ENCODE measurements at places on chromosomes 5 and 9.

DNA sequence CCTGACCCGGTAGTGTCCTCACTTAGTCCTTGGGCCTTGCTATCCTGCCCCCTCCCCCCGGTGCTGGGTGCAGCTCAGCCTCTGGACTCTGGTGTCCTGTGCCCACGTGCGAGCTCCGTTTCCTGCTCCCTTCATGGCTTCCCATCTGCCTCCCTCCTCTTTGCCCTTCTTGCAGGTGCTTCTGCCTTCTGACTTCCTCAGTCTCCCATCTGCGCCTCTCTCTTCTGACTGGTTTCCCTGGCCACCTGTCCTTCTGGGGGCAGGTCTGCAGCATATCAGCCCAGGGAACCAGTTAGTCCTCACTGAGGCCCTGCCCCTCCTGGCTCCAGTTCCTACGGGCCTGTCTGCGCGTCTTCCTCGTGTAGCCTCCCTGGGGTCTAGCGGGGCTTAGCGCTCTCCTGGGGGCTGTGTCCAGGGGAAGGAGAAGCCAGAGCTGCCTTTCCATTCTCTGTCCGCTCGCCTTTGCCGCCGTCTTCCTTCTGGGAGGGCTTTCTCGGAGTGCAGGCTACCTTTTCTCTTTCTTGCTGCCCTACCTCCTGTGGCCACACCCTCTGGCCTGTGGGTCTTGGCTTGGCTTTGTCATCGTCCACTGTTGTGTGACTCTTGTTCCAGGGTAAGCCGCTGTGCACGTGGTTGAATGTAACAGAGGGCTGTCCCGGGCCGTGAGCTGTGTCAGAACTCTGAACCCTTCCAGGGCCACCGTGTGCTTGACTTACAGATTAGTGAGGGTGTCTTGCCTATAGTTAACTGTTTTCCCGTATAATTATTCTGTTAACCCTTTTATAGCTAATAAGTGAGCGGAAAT is 51.8 kb downstream of the EHMT1 start:
- DNase-seq: no peak

- DNase-seq: no peak
Observed at GRCh38 chr5:122924203-122924602, 78.8 kb downstream of the SNX24 start.

GRCh38 chr5:37808945-37809344 is 30.9 kb downstream of the GDNF start:
- DNase-seq: no peak

- no peak for DNase-seq
Observed at GRCh38 chr9:135241381-135242048, 154.0 kb downstream of the OLFM1 start.

DNA sequence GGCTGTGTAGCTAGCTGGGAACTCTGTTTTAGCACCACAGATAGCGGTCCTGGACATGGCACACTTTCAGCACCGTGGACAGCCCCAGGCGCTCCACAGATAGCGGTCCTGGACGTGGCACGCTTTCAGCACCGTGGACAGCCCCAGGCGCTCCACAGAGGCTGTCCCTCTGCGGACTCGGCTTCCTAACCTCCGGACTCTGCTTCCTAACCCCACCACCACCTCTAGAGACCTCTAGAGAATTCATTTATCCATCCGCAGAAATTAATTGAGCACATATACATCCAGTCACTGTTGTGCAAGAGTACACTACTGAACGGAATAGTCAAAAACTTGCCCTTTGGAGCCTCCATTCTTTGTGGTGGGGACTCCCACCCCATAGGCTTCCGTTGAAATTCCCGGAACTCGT is 27.4 kb downstream of the UNC5A start:
- DNase-seq: peak; percentile 55

DNA sequence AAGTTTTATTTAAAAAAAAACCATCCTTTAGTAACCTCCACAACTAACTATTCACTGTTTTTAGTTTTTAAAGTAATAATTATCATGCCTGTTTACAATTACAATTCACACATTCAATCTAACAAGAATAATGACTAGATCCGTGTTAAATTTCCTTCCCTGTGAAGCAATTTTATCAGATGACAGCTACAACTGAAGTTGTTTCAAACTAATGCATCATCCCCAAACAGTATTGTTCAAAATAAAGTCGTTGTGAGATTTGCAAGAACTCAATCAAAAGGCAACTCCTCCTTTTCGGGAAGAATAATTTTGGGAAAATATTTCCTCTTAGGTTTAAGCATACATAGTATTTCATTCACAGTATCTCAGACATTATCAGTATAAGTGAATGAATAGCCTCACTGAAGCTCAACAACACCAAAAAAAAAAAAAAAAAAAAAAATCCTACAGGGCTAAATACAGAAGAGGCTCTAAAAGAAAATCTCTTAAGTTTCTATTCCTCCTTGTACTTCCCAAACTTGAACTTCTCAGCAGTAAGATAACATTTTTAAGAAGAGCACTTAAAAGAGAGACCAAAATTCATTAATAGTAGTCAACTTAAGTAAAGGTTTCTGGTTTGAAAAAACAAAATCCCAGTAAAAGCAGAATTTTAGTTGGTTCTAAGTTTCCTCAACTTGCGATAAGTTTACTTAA is 9.4 kb downstream of the C9orf72 start:
- DNase-seq: no peak

DNA sequence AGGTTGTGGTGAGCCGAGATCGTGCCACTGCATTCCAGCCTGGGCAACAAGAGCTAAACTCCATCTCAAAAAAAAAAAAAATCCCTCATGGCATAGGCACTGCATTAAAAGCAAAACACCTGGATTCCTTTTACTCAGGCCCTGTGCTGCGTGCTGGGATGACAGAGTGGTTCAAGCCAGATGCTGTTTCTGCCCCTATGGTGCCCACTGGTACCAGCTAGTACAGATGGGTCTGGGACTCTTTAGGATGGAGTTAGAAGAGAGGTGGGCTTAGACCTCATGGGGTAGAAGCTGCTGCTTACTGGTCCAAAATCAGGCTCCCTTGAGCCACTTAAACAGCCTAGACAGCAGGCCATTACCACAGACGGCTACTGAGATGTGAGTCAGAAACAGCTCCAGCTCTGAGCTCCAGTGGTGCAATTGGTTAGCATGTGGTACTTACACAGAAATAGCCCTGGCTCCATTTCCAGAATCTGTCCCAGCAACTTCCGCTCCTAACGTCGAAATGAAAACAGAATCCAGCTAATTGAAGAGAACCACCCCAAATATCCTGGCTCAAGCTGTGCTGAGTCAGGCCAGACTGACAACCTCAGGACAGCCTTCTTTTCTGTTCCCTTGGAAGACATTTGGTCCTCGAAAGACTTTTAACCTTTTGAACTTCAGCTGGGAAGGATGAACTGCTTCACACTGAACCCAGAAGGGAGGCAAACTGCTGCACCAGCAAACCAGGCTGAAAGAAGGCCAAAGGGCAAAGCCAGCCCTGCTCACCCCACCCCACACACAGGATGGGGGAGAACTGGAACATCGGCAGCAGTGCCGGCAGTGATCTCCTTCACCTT is 15.5 kb downstream of the C5orf15 start:
- no peak for DNase-seq

DNA sequence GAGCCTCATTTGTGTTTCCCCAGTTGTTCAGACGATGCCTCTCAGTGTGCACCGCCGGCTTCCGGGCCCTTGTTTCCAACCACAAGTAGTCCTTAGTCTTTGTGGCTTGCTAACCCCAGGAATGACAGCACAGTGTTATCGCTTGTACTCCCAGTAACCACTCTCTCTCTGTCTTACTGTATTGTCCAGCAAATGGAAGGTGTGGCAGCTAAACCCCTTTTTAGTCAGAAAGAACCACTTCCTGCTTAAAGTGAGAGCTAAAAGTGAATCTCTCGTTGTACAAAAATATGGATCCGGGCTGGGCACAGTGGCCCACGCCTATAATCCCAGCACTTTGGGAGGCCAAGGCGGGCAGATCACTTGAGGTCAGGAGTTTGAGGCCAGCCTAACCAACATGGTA is 61.3 kb downstream of the ENC1 start:
- DNase-seq: peak; percentile 66

- DNase-seq: no peak
Observed at GRCh38 chr5:73994963-73995362, 369.0 kb downstream of the ARHGEF28 start.

- DNase-seq: peak; percentile 7
Observed at GRCh38 chr9:95434116-95435073, 82.4 kb downstream of the PTCH1 start.

GRCh38 chr5:99586878-99587277 is 658.1 kb upstream of the CHD1 start:
- DNase-seq: no peak

DNA sequence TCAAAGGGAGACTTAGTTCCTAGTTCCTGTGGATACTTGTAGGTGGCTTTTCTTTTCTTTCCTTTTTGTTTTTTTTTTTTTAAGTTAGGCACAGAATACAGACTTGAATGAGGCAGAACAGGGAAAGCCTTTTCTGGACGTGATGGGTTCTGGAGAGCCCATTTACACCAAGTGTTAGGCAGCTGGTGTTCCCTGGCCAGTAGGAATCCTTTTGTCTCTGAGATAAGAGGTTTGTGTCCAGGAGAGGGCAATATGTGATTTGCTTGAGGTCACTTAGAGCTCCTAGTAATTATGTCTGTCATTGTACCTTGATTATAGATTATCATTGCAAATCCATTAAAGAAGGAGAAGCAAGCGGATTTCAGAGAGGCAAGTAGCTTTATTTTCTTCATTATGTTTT is 9.1 kb downstream of the MEGF10 start:
- no peak for DNase-seq

DNA sequence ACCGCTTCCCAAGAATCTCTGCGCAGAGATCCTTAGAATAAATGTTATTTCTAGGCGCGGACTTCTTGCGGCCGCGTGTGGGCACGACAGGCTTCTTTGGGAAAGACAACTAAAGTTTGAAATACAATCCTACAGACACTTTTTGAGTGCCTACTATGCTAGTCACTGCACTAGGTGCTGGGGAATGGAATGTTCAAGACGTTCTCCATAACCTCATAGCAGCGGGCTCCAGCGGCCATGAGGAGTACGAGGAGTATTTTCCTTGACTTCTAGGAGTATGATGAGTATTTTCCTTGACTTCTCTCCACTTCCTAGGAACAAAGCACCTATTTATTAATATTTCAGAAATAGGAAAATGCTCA is 636 bp upstream of the PWWP2A start:
- no peak for DNase-seq

DNA sequence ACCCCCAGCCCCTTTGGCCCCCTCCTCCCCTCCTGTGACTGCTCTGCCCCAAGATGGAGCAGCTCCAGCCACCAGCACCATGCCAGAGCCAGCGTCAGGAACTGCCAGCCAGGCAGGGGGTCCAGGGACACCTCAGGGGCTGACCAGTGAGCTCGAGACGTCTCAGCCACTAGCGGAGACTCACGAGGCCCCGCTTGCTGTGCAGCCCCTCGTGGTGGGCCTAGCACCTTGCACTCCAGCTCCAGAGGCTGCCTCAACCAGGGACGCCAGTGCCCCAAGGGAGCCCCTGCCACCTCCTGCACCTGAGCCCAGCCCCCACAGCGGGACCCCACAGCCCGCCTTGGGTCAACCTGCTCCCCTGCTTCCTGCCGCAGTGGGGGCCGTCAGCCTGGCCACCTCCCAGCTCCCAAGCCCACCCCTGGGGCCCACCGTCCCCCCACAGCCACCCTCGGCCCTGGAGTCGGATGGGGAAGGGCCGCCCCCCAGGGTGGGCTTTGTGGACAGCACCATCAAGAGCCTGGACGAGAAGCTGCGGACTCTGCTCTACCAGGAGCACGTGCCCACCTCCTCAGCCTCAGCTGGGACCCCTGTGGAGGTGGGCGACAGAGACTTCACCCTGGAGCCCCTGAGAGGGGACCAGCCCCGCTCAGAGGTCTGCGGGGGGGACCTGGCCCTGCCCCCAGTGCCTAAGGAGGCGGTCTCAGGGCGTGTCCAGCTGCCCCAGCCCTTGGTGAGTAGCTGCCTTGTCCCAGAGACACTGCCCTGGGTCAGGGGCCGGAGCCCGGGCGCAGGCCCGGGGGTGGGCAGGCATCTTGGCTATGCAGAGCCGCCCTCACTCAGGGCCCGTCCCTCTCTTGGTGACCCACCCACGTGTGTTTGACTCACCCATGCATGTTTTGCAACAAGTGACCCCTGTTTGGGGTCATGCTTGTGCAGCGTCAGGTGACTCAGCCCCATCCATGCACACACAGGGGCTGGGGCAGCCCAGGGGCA is 105.2 kb downstream of the WNK2 start:
- no peak for DNase-seq

GRCh38 chr9:91117959-91118703 is 243.6 kb downstream of the AUH start:
- no peak for DNase-seq

GRCh38 chr5:132981288-132981687 is 17.9 kb upstream of the AFF4 start:
- DNase-seq: no peak

Measured in CMK (cell line).